Activated gamma-delta T cell (primary cell): ENCODE measurements at places on chromosomes 2 and 18.

GRCh38 chr2:9423922-9424272, 443 bp downstream of the CPSF3 start:
- no peak for DNase-seq

DNA sequence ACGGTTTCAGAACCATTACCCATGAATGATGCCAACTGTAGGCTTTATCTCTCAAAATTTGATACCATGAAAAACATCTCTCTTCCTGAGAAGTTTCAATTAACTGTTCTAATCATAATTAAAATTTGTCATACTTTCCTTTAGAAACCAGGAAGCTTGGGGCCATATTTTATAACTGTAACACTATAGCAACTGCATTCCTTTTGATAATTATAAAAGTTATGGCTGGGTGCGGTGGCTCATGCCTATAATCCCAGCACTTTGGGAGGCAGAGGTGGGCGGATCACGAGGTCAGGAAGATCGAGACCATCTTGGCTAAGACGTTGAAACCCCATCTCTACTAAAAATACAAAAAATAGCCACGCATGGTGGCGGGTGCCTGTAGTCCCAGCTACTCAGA, 70.6 kb downstream of the DNAH7 start:
- DNase-seq, result no peak

- DNase-seq, result no peak
These were observed 64.3 kb downstream of the NFATC1 start for GRCh38 chr18:79459946-79460480.

DNA sequence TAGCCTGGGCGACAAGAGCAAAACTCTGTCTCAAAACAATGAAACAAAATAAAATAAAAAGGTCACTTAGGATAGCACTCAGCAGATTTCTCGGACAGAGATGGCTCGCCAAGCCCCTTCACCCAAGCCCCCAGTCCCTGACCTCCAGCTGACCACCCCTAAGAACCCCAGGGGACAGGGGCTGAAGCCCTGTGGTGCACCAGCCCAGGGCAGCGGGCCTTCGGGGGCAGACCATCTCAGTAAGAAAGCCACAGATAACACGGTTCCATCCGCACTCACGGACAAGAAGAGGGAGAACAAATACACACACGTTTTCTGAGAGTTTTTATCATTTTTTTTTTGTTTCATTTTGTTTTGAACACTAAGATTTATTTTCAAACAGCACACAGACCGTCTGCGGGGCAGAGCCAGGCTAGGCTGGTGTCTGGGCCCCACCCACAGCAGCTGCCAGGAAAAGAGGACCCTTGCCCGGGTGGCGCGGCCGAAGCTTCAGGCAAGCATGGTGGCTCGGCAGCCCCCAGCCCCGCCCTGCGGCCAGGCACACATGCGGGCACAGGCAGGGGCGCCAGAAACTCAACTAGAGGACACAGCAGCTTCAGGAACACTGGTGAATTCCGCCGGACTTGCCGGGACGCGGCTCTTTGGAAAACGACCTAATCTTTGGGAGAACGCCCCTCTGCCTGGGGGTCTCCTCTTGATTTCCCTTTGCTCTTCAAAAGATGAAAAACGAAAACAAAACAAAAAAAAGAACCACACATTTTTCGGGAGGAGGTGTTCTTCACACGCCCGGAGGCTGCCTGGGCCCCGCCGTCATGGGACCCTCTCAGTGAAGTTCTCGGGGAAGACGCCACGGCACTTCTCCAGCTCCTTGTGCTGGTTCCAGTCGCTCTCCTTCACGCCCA, 59.0 kb downstream of the BIN1 start:
- no peak for DNase-seq

DNA sequence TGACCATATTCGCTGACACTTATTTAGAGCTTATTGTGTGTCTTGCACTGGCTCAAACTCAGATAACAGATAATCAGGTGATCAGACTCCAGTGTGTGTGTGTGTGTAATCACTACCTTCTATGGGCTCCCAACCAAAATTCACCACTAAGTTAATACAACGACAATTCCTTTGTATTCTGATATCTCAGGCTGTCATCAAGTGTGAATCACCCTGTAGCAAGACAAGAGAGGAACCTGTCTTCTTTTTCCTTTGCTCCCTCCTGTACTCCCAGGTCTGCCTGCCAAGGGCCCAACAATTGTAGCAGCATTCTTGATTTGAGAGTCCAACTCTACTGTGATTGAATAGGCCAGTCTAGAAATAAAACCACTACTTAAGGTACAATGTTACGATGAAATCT, 25.8 kb downstream of the ITGB6 start:
- DNase-seq, result no peak

DNA sequence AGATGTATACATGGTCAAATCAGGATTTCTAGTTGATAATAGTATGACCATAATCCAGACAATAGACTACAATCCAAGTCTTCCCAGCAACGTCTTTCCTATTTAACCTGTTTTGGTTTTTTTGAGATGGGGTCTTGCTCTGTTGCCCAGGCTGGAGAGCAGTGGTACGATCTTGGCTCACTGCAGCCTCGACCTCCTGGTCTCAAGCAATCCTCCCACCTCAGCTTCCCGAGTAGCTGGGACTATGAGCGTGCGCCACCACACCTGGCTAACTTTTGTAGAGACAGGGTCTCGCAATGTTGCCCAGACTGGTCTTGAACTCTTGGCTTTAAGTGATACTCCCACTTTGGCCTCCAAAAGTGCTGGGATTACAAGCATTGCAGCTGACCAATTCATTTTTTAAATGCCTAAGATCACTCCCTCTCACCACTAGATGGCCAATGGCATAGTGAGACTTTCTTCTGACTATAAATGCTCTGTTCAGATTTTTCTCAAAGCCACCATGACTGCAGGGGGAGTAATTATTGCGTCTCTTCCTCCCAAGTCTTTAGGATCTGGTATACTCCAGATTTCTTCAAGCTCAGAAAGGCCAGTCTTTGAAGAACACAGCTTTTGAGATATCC, 47.6 kb downstream of the HNRNPLL start:
- no peak for DNase-seq

GRCh38 chr2:11903085-11903606, 156.7 kb downstream of the LPIN1 start:
- DNase-seq, result no peak

DNA sequence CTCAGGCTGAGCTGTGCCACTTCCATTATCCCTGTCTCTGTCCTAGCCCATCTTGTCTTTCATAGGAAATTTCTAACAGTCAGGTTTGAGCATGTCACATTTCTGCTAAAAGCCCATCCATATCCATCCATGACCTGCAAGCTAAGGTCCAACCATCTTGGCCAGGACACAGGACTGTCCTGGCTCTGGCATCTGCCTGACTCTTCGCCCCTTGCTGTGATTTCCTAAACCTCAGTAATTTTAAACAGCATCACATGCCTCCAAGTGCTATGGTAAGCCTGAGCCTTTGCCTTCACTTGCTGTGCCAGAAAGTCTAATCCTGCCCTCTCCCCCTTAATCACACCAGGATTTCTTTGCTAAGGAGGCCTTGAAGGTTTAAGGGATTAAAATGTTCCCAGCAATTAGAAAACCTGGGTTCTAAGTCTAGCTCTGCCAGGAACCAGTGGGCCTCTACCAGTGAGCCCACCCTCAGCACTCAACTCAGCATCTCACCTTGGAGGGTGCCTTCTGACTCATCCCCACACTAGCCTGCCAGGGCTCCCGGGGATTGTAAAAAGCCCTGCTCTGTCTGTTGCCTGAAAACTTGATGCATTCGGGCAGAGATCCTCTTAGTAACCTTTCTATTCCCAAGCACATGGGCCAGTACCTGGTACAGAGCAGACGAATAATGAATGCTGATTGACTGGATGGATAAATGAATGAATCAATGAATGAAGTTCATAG, 411.0 kb downstream of the LRATD1 start:
- no peak for DNase-seq

- no peak for DNase-seq
These were observed 4.8 kb downstream of the COPS9 start for GRCh38 chr2:240131296-240131695.

- DNase-seq, result no peak
These were observed 79.3 kb downstream of the RBM43 start for GRCh38 chr2:151182396-151182795.

DNA sequence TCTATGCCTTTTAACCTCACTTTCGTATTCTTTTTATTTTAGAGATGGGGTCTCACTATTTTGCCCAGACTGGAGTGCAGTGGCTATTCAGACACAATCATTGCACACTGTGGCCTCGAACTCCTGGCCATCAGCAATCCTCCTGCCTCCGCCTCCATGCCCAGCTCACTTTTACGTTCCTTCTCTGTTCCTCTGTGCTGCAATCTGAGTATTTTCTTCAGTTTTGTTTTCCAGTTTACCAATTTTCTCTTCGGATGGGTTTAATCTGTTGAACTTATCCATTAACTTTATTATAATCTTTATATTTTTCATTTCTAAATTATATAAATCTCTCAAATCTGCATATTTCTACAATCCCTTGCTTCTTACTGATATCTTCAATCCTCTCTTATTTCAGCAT, 38.6 kb downstream of the SIGLEC15 start:
- DNase-seq, result no peak

DNA sequence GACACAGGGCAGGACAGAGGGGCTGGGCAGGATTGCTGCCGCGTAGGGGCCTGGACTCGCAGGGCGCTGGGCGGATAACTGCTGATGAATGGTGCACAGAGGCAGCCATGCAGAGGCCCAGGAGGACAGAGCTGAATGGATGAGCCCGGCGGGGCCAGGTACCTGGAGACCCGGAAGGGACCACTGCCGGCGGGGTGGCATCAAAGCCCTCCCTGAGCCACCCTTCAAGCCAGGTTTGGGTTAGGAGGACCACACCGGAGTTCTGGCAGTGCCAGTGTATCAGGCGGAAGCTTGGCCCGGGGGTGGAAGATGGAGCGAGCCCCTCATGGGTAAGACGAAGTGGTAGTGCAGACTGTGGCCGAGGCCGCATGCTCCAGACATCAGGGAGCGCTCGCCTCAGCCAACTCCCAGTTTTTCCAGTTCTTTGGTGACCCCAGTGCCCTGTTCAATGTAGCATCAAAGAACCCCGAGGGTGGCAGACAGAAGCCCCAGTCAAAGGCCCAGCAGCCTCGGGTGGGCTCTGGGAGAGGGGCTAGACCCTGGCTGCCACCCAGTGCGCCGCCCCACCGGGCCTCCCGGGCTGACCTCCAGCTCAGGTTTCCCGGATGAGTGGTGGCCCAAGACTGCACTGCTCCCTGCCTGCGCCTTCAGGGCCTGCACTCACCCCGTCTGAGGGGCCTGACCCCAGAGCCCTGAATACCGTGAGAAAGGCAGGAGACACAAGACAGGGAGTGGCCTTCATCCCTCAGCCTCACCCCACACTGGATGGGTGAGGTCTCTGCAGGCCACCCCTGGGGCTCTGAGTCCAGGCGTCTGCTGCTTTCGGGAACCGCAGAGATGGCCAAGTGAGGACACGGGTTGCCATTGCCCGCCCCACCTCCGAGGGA, 50.9 kb downstream of the ACAA2 start:
- DNase-seq, result no peak

- DNase-seq, result no peak
These were observed 120.9 kb upstream of the SMIM21 start for GRCh38 chr18:75548353-75548905.

DNA sequence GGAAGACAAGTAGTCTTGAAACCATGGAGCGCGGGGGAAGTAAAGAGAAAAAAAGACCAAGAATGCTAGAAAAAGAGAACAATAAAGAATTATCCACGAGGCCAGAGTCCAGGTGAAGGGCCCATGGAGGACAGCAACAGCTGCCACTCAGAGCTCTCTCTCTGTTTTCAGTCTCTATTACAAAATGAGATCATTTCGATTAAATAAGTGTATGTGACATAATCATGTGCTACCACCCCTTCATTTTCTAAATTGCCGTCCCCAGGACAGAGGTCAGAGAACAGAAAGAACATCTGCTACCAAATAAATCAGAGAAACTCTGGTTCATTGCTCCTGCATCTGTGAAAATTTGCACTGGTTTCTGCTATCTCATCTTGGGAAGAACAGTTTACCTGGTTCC, 838.7 kb downstream of the RNF144A start:
- DNase-seq, result no peak

DNA sequence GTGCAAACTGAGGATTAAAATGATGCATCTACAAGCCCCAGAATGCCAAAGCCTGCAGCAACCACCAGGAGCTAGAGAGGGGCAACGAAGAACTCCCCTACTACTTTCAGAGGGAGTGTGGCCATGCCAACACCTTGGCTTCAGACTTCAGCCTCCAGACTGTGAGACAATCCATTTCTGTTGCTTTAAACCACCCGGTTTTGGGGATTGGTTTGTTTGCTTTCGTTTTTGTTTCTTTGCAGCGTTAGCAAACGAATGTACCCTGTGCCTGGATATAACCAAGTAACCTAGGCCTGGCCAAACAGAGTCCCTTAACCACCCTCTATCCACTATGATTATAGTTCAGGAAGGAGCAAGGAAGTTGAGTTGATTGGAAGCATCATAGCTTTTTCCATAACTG, 171.2 kb upstream of the NCK2 start:
- no peak for DNase-seq

DNA sequence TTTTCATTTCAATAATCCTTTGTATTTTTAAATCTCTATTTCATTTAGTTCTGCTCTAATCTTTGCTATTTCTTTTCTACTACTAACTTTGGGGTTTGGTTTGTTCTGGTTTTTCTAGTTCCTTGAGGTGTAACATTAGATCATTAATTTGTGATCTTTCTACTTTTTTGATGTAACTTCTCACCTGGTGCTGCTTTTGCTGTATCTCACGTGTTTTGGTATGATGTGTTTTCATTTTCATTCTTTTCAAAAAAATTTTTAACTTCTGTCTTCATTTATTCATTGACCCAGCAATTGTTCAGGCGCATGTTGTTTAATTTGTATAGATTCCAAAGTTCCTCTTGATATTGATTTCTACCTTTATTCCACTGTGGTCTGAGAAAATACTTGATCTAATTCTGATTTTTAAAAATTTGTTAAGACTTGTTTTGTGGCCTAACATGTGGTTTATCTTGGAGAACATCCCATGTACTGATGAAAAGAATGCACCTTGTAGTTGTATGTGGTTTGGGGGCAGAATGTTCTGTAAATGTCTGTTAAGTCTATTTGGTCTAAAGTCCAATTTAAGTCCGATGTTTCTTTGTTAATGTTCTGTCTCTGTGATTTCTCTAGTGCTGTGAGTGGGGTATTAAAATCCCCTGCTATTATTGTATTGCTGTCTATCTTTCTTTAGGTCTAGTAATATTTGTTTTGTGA, 17.3 kb upstream of the MALT1 start:
- DNase-seq, result no peak

DNA sequence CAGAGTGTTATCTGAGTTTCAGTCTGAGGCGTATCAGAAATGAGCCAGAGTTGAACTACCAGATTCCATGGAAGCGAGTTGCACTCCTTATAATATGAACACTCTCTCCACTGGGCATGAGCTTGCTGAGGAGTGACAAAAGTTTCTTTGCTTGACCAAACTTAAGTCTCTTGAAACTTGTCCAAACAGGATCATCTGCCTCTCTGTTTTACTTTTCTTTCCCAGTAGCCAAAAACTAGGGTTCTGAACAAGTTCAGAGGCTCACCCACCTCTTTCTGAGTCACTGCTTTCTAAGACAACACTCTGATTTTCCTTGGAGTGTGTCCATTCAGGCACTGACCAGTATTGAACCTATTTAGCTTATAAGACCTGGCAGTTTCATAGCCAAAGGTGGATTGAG, 233.2 kb upstream of the TCF4 start:
- DNase-seq, result no peak

- no peak for DNase-seq
These were observed 444.9 kb downstream of the ARHGAP15 start for GRCh38 chr2:143574069-143574468.

- no peak for DNase-seq
These were observed 1463.6 kb downstream of the LRP1B start for GRCh38 chr2:140667203-140667602.

GRCh38 chr2:25524507-25524906, 148.9 kb downstream of the DTNB start:
- no peak for DNase-seq

GRCh38 chr2:150480241-150480640, 7.2 kb downstream of the RND3 start:
- DNase-seq, result no peak
